Stimulated activated CD4-positive, alpha-beta T cell treated with anti-CD3 and anti-CD28 coated beads, Interleukin-15, amount 100 ng/mL, for 1 hour (primary cell): ENCODE measurements at places on chromosomes 7 and 10.

GRCh38 chr10:124971276-124971675, 29.4 kb downstream of the ZRANB1 start:
- DNase-seq, result no peak

DNA sequence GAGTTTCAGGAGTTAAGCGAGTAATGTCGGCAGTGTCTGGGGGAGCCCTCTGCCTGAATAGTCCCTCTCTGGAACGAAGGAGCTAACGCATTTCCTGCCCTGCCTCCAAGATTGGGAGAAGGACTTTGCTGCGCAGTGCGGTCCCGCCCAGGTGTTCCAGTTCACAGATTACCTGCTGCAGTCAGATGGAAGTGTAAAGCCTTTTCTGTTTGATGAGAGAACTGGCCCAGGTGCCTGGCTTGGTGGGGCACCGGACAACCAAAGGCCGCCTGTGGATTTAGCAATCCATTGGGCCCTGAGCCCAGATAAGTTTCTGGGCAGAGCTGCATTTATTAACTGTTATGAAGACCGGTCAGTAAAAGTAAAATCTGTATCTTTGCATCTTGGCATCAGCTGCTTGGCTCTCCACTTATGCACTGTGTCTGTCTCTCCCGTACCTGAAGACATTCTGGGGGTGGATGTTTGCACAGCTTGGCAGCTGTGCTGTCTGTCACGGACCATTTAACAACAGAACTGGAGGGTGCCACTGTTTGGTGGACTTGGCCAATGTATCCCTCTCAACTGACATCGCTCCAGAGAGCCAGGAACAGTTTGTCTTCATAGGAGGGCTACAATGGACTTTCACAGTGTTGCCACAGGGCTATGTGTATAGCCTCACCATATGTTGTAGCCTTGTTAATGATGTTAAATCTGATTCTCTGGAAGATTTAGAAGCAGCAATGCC, 654.7 kb upstream of the ZWINT start:
- DNase-seq, result no peak

DNA sequence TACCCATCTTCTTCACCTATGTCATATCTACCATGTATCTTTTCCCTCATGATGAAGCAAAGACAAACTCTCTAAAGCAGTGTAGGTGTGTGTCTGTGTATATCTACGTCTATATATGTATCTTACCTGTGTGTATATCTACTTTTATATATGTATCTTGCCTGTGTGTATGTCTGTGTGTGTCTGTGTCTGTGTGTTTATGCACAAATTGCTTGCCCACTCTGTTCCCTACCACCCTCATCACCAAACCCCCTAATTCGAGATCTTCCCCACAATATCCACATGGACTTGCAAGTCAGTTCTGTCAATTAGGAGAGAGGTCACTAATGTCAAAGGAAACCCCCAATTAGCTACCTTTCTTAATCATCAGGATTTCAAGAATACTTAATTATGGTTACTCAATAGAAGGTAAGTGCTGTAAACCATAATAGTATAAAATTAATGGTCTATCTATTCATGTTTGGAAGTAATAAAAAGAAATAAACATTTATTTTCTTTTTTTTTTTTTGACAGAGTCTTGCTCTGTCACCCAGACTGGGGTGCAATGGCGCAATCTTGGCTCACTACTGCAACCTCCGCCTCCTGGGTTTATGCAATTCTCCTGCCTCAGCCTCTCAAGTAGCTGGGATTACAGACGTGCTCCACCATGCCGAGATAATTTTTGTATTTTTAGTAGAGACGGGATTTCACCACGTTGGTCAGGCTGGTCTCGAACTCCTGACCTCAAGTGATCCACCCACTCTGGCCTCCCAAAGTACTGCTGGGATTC, 43.6 kb downstream of the ANKRD61 start:
- DNase-seq, result no peak

DNA sequence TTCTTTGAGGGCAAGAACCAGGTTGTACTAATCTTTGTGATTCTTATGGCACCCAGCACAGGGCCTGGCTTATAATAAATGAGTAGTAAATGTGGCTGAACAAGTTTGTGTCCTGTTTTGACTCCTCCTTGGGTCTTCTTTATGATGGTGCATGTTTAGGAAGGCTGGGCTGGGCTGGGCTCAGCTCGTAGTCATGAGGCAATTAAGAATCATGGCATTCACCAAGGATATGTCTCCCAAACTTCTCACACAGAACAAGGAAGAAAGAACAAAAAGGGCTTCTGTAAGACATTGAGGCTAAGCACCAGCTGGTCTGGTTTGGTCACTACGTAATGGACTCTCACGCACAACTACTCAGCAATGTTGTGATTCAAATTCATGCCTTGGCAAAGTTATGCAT, 30.5 kb upstream of the YAE1 start:
- no peak for DNase-seq

DNA sequence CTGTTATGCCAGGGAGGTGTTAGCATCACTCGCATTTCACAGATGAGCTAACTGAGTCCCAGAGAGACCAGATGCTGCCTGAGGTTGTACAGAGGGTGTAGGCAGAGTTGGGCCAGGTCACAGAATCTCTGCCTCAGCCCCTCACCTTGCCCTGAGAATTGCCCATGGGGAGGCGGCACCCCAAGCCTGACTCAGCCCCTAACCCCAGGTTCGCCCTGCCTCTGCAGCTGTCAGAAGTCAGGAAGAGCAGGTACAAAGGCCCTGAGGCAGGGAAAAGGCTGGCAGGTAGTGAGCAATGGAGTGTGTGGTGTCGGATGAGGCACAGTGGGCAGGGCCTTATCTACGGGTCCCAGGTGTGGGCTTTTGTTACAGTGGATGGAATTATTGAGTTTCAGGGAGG, 79.4 kb downstream of the MYL10 start:
- no peak for DNase-seq

DNA sequence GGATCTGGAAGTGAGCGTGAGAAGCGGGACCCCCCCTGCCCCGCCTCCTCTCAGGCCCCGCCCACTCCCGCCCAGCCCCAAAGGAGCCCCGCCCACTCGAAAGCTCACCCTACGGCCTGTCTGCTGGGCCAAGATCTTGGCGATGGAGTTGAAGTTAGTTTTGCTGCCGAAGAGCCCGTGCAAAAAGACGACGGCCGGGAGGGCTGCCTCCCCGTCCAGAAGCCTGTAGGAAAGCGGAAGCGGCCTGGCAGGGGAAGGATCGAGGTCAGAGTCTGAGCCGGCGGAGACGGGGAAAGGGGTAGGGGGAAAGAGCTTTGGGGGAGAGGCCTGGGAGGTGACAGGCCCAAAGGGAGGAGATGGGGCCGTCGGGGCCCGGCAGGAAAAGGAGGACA, 386 bp downstream of the ABHD11 start:
- peak; percentile 56 for DNase-seq

GRCh38 chr10:15486404-15486803, 115.3 kb upstream of the FAM171A1 start:
- no peak for DNase-seq

- DNase-seq, result no peak
These were observed 177.1 kb downstream of the DGKI start for GRCh38 chr7:137669706-137670105.
